ENCODE measurements at places on chromosomes 16 and 17. TPM values are rescaled to one million over a fixed set of nuclear protein-coding genes. Genes with fewer than 3 reads are reported as not detected.

TEX19 gene
- not detected for total RNA-seq

PLD6 gene
- 3.6 TPM for total RNA-seq

DNA sequence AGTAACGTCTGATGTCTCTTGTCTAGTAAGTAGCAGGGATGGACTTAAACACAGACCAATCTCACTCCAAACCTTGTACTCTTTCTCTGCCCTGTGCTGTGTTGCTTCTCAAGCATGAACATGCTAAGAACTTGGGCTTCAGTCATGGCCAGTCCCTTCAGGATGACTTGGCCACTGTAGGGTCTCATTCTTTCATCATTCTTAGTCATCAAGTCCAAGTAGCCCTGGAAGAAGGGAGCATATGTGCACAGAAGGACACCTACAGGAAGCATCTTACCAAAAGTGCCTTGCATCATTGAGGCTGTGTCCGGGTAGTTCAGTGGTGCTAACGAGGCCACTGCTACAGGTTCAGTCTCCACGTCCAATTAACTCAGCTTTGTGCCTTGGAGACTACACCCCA lies 80.7 kb downstream of the CDK5R1 start:
- no peak for DNase-seq

- DNase-seq = no peak
These were observed 55.5 kb upstream of the IRX3 start for GRCh38 chr16:54341892-54342776.

DNA sequence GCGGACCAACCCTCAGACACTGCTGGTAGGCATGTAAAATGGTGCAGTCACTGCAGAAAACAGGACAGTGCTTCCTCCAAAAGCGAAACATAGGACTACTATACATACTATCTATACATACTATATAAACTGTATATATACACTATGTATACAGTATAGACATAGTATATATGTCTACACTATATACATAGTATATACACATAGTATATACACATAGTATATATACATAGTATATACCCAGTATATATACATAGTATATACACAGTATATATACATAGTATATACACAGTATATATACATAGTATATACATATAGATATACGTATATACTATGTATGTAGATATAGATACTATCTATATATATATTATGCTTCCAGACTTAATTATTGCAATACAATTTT lies 6.4 kb upstream of the USP36 start:
- no peak for DNase-seq

DNA sequence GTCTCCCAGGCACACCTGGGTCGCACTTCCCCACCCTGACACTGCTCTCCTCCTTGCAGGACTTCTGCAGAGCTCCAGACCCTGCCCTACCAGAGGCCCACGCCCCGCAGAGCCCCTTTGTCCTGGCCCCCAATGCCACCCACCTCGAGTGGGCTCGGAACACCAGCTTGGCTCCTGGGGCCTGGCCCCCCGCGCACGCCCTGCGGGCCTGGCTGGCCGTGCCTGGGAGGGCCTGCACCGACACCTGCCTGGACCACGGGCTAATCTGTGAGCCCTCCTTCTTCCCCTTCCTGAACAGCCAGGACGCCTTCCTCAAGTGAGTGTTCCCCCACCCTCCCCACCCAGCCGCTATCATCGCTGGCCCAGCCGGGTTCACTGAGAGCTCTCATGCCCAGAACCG lies 79.6 kb downstream of the MGAT5B start:
- DNase-seq = no peak
